ENCODE measurements at places on chromosomes 12 and 14. TPM values are rescaled to one million over a fixed set of nuclear protein-coding genes. Genes with fewer than 3 reads are reported as not detected.

DNA sequence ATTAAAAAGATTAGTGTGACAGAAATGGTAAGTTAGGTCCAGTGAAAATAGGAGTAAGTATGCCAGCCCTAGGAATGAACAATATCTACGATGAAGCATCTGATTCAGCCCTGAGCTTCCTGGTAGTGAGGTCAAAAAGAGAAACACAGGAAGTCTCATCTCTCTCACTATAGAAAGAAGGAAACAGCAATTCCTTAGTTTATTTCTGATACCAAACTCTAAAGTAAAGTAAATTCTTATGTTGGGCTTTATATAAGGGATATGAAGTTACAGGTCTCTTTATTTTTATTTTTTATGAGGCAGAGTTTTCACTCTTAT is 76.7 kb upstream of the RFLNA start:
- H3K36me3 ChIP-seq: no peaks in the 10 kb centered on the region
- H3K4me3 ChIP-seq: no peak overlapping the region
- peaks cover 2% of the 10 kb centered on the region for H3K27me3 ChIP-seq
- H3K4me1 ChIP-seq: peaks cover 3% of the 10 kb centered on the region

DNA sequence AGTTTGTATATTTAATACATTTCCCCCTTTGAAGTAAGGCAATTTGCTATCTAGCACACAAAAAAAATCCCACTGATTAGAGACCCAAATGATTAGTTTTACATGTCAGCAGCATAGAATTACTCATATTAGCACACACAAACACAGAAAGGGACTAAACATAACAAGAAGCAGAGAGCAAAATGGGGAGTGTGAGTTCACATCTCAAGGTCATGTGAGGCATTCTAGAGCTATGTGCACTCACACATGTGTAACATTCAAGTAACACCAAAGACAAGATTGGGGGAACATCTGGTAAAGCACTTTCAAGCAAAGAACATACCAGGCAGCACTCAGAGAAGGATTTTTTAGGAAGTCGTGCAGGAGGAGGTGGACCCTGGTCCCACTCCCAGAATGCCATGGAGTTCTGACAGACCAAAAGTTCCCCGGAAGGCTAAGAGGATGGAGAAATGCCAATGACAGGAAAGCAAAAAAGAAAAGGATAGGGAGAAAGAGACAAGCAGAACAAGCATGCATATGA is 105.8 kb upstream of the SINHCAF start:
- H3K4me1 ChIP-seq: no peaks in the 10 kb centered on the region
- no peak for DNase-seq
- H3K36me3 ChIP-seq: no peaks in the 10 kb centered on the region
- no peak overlapping the region for H3K4me3 ChIP-seq
- H3K27ac ChIP-seq: no peak overlapping the region

The LAG3 gene
- 91.9 TPM for total RNA-seq

The RAB15 gene
- total RNA-seq: 1.7 TPM

GRCh38 chr12:66320996-66321395 is 18.7 kb downstream of the HELB start:
- H3K36me3 ChIP-seq: peaks cover 72% of the 10 kb centered on the region
- H3K27ac ChIP-seq: no peak overlapping the region
- H3K4me3 ChIP-seq: no peak overlapping the region

The ABHD4 gene
- total RNA-seq: 20.7 TPM

GRCh38 chr12:52082988-52083637 is 3.6 kb downstream of the SMIM41 start:
- DNase-seq: peak; percentile 69
- H3K27ac ChIP-seq: no peak overlapping the region
- H3K4me1 ChIP-seq: peaks cover 10% of the 10 kb centered on the region
- no peak overlapping the region for H3K4me3 ChIP-seq

- H3K4me1 ChIP-seq: peaks cover 9% of the 10 kb centered on the region
- H3K27me3 ChIP-seq: peaks cover 25% of the 10 kb centered on the region
- no peak for DNase-seq
- no peak overlapping the region for H3K27ac ChIP-seq
- no peak overlapping the region for H3K4me3 ChIP-seq
Measured at GRCh38 chr12:49304161-49304560, 9.2 kb downstream of the PRPH start.

The IL26 gene
- total RNA-seq: 2.3 TPM

The CLEC9A gene
- total RNA-seq: not detected

DNA sequence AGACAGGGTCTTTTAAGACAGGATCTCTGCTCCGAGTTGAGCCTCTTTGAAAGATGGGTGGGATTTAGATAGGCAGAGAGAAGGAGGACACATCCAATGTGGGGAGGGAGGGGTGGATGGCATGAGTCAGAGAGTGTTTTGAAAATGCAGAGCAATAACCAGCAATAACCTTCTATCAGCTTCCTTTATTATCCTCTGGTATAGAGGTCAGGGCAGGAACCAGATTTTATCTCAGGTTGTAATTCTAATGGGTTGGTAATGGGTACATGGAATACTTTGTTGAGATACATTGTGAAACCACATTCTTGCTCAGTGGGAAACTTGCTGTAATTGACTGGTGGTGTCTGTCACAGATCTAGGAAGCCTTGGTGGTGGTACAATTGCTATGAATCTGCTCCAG is 37.6 kb upstream of the CCDC63 start:
- peaks cover 3% of the 10 kb centered on the region for H3K27me3 ChIP-seq
- no peak for DNase-seq
- no peaks in the 10 kb centered on the region for H3K4me1 ChIP-seq
- no peak overlapping the region for H3K27ac ChIP-seq
- H3K36me3 ChIP-seq: no peaks in the 10 kb centered on the region
- H3K4me3 ChIP-seq: no peak overlapping the region

The PTPRO gene
- total RNA-seq: 2.5 TPM

The TROAP gene
- total RNA-seq: 79.5 TPM

The ANO2 gene
- not detected for total RNA-seq

DNA sequence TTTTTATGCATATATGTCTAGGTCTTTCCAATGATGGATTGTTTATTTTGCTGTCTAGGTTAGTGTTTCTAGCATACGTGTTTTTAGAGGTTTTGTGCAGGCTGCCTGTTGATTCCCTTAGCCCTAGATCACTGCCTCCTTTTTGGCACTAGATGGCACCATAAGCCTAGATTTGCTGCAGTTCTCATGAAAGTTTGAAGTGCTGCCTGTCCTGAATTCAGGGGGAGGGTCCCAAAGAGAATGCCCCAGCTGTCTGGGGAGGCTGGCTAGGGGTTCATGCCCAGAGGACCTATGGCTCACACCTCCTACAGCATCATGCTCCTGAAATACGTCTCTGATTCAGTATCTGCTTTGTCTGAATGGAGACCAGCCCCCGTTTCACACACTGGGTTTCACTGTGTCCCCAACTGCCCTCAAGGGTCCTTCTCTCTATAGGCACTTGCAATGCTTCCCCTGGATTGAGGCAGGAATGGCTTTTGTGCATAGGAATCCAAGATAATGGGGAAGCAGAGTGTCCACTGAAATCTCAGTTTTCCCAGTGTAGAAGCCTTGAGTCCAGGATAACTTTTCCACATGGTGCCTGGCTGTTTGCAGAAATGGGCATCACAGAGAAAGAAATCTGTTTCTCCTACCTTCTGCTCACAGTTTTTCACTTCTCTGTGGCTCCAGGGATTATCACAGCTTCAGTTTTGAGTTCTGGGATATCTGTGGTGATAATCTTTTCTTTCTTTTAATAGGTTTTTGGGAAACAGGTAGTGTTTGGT is 14.2 kb upstream of the TXNRD1 start:
- H3K36me3 ChIP-seq: peaks cover 8% of the 10 kb centered on the region
- peak; percentile 52 for DNase-seq
- peaks cover 15% of the 10 kb centered on the region for H3K27me3 ChIP-seq

- no peaks in the 10 kb centered on the region for H3K36me3 ChIP-seq
- DNase-seq: no peak
- no peaks in the 10 kb centered on the region for H3K4me1 ChIP-seq
- no peaks in the 10 kb centered on the region for H3K27me3 ChIP-seq
- H3K4me3 ChIP-seq: no peak overlapping the region
Measured at GRCh38 chr12:99287136-99287535, 360.4 kb upstream of the GARIN6 start.

GRCh38 chr12:95836185-95836609 is 22.6 kb upstream of the SNRPF start:
- H3K27ac ChIP-seq: no peak overlapping the region
- H3K27me3 ChIP-seq: peaks cover 30% of the 10 kb centered on the region
- H3K4me3 ChIP-seq: no peak overlapping the region
- DNase-seq: no peak
- no peaks in the 10 kb centered on the region for H3K36me3 ChIP-seq

- H3K36me3 ChIP-seq: peaks cover 10% of the 10 kb centered on the region
- peak overlapping the region; percentile 91 for H3K27ac ChIP-seq
- H3K4me3 ChIP-seq: peak overlapping the region; percentile 21
- peaks cover 68% of the 10 kb centered on the region for H3K4me1 ChIP-seq
Measured at GRCh38 chr14:97379091-97379531, 581.9 kb downstream of the VRK1 start.

DNA sequence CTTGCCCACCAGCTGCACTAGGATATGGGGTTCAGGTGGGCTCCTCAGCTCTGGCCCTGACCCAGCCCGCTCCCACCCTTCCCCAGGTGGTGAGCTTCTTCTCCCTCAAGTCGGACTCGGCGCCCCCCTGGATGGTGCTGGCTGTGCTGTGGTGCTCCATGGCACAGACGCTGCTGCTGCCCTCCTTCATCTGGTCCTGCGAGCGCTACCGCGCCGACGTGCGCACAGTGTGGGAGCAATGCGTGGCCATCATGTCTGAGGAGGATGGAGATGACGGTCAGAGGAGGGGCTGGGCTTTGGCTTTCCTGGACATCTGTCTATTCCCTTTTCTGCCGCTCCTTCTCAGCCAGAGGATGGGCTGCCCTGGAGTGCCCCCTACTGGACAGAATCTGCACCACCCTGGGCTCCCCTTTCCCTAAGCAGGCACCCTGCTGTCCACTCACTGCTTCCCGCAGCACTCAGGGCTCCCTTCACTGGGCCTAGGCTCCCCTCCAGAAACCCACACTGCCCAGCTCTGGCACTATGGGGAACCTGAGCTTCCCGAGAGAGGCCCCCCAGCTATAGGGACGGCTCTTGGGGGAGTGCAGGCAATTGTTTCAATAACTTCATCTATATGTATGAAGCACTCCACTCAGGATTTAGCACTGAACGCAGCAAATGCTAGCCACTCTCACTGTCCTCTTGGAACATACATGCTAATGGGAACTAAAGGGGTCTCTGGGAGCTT is 2.6 kb upstream of the P3H3 start:
- H3K36me3 ChIP-seq: peaks cover 2% of the 10 kb centered on the region
- DNase-seq: peak; percentile 84
- no peak overlapping the region for H3K4me3 ChIP-seq
- no peak overlapping the region for H3K27ac ChIP-seq

GRCh38 chr14:85421186-85421877 is 108.6 kb upstream of the FLRT2 start:
- no peaks in the 10 kb centered on the region for H3K4me1 ChIP-seq
- no peaks in the 10 kb centered on the region for H3K36me3 ChIP-seq
- H3K4me3 ChIP-seq: no peak overlapping the region
- H3K27me3 ChIP-seq: no peaks in the 10 kb centered on the region
- DNase-seq: no peak

GRCh38 chr12:108060903-108061302 is 68.2 kb upstream of the WSCD2 start:
- no peak overlapping the region for H3K27ac ChIP-seq
- DNase-seq: no peak
- no peaks in the 10 kb centered on the region for H3K36me3 ChIP-seq
- H3K4me1 ChIP-seq: no peaks in the 10 kb centered on the region

DNA sequence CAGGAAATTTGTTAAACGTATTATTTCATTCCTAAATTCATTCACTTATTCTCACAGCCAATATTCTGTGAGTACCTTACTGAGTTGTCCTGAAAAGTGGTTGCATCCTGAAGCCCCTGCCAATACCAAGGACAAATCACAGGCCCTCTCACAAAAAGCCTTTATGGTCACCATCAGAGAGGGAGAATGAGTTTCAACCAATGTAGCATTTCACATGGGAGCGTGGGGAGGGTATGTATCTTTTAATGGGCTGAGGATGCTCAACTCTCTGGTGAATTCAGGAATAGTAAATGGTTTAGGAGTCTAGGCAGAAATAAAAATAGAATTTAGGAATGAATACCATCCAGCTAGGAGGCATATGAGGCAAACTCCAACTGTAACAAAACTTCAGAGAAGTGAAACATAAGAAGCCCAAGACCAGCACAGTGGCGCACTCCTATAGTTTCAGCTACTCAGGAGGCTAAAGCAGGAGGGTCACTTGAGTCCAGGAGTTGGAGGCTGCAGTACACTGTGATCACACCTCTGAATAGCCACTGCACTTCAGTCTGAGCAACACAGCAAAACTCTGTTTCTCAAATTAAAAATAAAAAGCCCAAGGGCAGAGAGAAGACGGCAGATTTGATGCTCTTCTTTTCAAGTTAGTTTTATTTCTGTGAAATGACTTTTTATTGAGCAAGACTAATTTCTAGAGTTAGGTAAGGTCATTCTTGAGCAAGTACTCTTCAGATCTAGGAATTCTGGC is 142.7 kb downstream of the HMGA2 start:
- peaks cover 14% of the 10 kb centered on the region for H3K27me3 ChIP-seq
- no peak overlapping the region for H3K4me3 ChIP-seq
- H3K27ac ChIP-seq: no peak overlapping the region
- no peak for DNase-seq
- H3K36me3 ChIP-seq: no peaks in the 10 kb centered on the region

GRCh38 chr12:98939350-98939749 is 294.3 kb downstream of the APAF1 start:
- DNase-seq: no peak
- H3K4me1 ChIP-seq: no peaks in the 10 kb centered on the region
- H3K36me3 ChIP-seq: no peaks in the 10 kb centered on the region
- H3K4me3 ChIP-seq: no peak overlapping the region
- peaks cover 9% of the 10 kb centered on the region for H3K27me3 ChIP-seq

DNA sequence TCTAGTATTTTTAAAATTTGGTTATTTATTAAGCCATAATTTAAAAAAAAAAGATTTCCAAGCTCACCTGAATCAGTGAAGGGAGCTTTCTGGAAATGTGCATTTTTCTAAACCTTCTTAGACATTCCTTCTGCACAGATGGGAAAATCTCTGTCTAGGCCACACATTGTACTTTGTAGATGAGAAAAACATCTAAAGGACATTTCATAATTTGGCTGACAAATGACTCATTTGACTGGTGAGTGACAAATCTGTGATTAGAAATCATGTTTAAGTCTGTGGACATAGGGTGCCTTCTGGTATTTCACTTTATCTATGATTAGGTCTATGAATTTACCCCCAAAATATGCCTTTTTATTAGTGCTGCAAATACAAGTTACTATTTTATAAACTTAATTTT is 1044.9 kb upstream of the FLRT2 start:
- H3K4me3 ChIP-seq: no peak overlapping the region
- no peak overlapping the region for H3K27ac ChIP-seq
- H3K4me1 ChIP-seq: no peaks in the 10 kb centered on the region
- H3K36me3 ChIP-seq: no peaks in the 10 kb centered on the region
- DNase-seq: no peak

All from activated CD4-positive, alpha-beta memory T cell treated with anti-CD3 and anti-CD28 coated beads, Interleukin-2, amount 10 ng/mL, durations not matched to agents 7 days and 5 days (primary cell).